Activated CD4-positive, alpha-beta memory T cell treated with anti-CD3 and anti-CD28 coated beads for 36 hours (primary cell): ENCODE measurements at places on chromosomes 2 and 18. TPM values are rescaled to one million over a fixed set of nuclear protein-coding genes. Genes with fewer than 3 reads are reported as not detected.

Gene EFR3B
- total RNA-seq = 1.5 TPM

Gene ANKRD44
- 123 TPM for total RNA-seq

- peaks cover 3% of the 10 kb centered on the region for H3K4me1 ChIP-seq
- no peaks in the 10 kb centered on the region for H3K27me3 ChIP-seq
- no peak overlapping the region for H3K27ac ChIP-seq
- no peaks in the 10 kb centered on the region for H3K36me3 ChIP-seq
- H3K4me3 ChIP-seq = no peak overlapping the region
- DNase-seq = no peak
Measured at GRCh38 chr2:147538821-147539220, 306.0 kb upstream of the ACVR2A start.

DNA sequence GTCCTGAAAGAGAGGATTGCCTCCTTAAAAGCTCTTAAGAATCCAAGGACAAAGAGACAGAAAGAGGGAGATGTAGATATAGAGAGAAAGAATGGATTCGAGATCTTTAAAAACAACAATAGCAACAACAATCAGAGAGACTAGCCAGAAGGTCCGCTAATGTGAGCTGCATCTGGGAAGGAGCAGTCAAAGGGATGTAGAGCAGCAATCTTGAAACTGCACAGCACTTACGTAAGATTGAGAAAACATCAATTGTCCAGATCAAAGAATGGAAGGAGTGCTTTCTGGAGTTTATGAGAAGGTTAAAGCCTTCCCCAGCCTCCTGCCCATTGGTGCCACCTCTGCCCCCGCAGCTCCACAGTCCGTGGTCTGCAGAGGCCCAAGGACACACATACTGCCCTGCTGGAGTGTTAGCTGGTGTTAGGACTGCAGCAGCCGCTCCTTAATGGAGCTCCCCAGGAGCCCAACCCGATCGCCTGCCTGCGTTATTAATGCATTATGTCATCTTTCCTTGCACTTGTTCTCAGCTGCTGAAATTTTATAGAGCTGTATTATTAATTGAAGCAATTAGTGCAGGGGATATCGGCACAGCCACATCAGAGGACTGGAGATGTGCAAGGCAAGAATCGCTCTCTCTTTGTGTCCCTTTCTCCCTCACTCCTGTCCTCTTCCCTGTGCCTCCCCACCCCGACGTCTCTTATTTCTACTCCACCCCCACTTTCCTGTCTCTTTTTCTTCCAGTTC lies 94.2 kb upstream of the STPG4 start:
- H3K4me3 ChIP-seq = no peak overlapping the region
- H3K27me3 ChIP-seq = peaks cover 4% of the 10 kb centered on the region
- no peaks in the 10 kb centered on the region for H3K36me3 ChIP-seq

DNA sequence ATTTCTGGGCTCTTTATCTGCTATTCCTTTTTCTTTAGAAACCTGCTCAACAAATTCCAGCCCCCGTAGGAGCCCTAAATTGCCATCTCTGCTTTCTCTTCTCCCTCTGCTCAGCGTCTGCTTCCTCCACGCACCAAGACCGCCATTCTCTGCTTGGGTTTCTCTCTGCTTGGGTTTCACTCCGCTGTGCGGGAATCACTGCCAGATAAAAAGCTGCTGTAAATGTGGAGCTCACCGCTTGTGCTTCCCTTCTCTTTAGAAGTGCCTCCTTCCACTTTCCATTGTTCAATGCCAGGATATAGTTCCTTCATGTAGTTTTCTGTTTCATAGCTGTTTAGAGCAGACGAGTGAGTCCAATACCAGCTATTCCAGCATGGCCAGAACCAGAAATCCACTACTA lies 45.9 kb downstream of the TMEM237 start:
- DNase-seq = no peak
- H3K27me3 ChIP-seq = peaks cover 11% of the 10 kb centered on the region
- H3K4me3 ChIP-seq = no peak overlapping the region
- H3K36me3 ChIP-seq = no peaks in the 10 kb centered on the region
